ENCODE measurements at places on chromosomes 1 and 21.

DNA sequence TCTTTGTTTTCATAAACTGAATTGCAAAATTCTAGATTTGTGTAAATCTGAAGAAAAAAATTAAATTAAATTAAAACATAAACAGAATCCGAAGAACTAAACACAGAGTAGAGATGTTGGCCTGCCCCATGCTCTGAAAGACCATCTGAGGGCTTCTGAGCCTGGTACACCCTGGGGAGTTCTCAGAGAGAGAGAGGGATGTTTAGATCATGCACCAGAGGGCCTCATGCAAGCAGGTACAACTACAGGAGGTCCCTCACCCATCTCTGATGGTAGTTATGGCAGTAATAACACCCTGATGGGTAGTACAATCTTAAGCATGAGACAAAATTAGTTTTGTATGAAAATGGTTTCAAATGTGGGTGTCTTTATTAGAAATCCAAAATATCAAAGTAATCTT lies 127.7 kb downstream of the TGFB2 start:
- no peak for DNase-seq

DNA sequence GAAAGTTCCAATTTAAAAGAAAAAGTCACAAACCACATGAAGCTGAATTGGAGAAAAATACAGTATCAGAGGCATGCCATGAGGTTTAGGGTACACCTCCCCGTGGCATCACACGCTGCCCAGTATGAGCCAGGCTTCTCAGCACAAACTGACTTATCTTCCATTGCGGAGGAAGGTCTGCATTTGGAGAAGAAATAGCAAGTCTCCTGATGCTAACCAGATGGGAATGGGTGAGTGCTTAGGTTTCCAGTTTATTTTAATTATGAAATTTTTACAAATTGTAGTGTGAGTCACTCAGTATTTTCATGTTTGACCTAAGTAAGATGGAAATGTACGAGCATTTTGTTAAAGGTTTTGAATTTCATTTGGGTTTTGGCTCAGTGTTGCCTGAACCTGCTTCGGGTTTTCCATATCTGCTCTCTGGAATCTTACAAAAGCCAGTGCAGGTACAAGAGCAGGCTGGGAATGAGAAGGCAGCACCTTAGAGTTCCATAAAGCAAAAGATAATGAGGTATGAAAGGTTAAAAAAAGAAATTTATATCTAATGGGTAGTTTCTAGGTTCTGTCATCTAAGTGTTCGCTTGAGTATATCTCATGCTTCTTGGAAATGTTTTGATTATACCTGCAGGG lies 213.9 kb downstream of the PATJ start:
- DNase-seq: no peak

DNA sequence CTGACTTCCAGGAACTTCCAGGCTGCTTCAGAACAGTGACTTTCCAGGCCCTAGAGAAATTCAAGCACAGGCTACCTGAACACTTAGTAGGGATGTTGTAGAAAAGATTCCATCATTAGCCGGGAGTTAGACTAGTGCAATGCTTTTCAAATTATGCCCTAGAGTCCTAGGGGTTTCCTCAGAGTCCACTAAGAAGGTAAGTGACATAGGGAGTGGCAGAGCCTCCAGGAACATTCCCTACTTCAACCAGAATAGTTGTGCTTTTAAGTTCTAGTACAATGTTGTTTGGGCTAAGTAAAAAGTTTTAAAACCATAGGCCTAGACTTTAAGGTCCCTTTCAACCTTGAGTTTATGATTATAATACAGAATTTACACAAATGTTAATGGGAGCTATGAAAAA lies 9.1 kb upstream of the GOLPH3L start:
- DNase-seq: no peak

DNA sequence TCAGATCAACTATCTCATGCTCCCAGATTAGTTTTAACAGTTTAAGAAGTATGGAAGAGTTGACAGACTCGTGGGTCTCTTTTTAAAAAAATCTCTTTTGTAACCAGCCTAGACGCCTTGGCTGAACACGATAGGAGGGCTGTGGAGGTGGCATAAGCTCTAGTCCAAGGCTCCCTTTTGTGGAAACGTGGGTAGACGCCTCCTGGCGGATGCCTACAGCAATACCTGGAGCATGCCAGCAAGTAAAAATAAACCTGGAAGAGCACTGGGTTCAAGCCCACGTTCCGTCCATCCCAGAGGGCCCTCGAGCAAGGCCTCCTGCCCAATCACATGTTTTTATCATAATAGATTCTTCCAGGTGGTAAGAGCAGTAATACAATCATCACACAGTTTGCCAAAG lies 87.9 kb downstream of the RGS7 start:
- DNase-seq: no peak

GRCh38 chr1:198880818-198881597 lies 242.2 kb downstream of the PTPRC start:
- no peak for DNase-seq

DNA sequence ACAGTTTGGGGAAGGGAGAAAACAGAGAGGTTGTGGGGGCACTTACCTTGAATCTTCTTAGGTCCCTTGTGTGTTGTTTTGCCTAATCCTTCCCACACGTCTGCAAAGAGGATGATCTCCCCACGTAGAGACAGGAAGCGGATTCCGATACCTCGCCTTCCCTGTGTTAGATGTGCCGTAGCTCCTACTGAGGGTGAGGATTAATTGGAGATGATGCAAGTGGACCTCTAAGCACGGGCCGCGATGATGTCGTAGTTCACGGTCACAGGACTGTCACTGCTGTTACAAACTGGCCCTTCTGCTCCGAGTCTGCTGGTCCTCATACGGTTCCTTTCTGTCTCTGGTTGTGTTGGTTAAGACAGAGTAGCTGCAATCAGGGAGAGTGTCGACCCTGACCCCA lies 27.7 kb downstream of the GALNT2 start:
- DNase-seq: no peak

DNA sequence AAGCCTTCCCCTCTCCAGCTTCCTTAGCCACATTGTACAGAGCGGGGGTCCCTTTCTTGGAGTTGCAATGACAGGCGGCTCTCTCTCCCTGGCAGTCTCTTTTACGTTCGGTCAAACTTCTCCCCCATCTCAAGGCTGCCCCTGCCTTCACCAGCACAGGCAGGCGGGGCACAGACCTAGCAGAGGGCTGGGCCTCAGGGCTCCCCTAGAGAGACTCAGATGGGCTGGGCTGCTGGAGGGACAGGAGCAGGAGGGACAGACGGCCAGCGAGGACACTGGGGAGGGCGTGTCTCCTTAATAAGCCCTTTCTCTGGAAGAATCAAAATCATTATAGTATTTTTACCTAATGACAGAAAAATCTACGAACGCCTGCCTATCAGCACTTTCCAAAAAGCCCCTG lies 79.6 kb downstream of the CASZ1 start:
- DNase-seq: no peak

DNA sequence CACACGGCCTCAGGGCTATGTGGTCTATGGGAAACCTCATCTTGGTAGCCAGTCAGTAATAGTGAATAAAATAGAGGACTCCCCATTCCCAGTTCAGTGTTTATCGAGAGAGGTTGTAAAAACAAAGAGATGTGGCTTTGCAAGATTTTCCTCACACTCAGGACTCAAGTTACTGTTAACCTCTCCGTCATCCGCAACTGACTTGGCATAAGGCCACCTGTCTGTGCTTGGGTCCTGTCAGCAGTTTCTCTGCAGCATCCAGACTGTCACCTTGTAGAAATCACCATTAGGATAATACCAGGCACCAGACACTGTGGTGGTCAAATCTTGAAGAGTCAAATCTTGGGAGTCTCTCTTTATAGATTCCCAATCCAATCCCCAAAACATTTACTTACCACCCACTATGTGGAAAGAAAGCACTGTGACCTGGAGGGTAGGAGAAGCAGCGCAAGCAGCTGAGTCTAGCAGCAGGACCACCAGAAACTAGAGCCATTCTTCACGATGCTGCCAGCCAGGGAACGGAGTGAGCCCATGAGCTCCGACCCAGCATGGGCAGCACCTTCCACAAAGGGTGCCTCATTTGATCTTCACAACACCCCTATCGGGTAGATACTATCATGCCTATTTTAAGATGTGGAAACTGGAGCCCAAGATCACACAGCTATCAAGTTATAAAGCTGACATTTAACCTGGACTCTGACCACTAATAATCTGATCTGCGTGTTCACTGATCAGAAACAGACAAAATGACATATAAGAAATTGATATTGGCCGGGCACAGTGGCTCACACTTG lies 5.6 kb upstream of the GPR25 start:
- DNase-seq: no peak

- peak; percentile 67 for DNase-seq
Measured at GRCh38 chr1:32892368-32893197, 6.3 kb downstream of the HPCA start.

GRCh38 chr1:64983110-64983509 lies 16.8 kb upstream of the JAK1 start:
- no peak for DNase-seq

- no peak for DNase-seq
Measured at GRCh38 chr21:31509194-31510017, 150.1 kb upstream of the SOD1 start.

GRCh38 chr1:2288816-2289536 lies 60.9 kb downstream of the SKI start:
- no peak for DNase-seq

GRCh38 chr1:155013632-155014031 lies 11.0 kb downstream of the ZBTB7B start:
- DNase-seq: no peak

- no peak for DNase-seq
Measured at GRCh38 chr1:170131450-170131849, 14.3 kb upstream of the NTMT2 start.

DNA sequence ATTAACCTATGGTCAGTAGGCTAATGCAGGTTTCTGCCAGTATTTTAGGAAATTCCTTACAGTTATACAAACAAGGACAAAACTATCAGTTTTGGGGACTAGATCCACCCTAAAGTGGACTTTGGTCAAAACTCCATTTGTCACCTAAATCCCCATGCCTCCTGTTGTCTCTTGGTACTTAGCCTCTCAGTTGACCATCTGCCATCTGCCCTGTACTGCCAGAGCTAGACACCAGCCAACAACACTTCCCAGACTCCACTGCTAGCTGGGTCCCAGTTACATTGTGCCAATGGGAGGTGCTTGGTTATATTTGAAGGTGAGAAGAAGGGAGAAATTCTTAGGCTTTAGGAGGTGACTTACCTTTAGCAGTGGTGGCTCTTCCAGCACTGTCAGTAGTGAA lies 17.0 kb upstream of the BSDC1 start:
- DNase-seq: no peak

GRCh38 chr1:233193741-233194140 lies 101.8 kb downstream of the PCNX2 start:
- no peak for DNase-seq

GRCh38 chr21:45306832-45307571 lies 19.3 kb upstream of the POFUT2 start:
- DNase-seq: no peak

GRCh38 chr1:177219554-177220458 lies 49.0 kb downstream of the BRINP2 start:
- DNase-seq: no peak

DNA sequence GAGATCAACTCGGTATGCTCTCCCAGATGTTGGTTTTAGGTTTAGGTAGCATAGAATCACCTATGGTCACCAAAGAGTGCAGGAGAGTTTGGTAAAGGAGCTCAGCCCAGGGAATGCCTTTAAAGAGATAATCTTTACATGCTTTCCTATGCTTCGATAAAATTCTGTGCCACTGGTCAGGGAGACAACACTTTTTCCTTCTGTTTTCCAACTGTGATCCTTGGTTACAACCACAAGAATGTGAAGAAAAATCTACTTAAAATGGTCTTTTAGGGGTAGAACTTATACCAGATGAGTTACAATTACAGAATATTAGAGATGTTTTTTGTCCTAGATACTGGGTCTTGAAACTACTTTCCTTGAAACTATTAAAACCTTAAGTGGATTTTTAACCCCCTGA lies 895.6 kb downstream of the TTLL7 start:
- no peak for DNase-seq

- no peak for DNase-seq
Measured at GRCh38 chr1:61083013-61083806, 849 bp downstream of the NFIA start.

DNA sequence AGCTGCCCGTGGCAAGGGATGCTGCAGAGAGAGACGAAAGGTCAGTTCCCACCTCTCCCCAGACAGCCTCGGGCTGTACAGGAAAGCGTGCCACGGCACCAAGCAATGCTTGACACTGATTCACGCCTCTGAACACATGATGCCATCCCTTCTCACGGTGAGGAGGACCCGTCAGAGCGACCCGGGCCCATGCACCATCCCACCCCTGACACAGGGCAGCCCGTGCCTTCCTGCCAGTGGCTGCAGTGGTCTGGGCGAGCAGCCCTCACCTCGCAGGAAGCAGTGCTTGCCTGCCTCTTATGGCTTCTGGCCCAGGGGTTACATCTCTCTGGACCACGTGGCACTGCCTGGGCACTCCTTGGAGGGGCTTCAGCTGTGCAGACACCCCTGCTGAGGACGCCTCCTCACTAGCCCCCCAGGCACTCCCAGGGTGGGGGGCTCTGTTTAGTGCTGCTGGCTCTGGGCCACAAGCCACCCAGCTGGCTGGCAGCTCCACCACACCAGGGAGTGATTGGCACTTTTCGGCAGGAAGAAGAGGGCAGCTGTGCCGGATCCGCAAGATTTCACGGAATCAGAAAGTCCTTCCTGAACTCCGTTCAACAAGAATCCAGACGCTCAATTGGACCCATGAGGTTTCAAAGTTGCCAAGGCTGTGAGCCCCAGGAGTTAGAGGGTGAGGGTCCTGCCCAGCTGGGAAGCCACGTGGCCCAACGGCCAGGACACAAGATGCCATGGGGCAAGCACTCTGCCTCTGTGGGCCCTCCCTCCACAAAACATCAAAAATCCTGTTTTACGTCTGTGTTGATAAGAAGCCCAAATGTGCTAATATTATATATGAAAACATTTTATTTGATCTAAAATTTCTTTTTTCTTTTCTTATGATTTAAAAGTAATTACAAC lies 34.8 kb upstream of the SLC19A1 start:
- no peak for DNase-seq

GRCh38 chr1:209587789-209588188 lies 4.3 kb downstream of the CAMK1G start:
- no peak for DNase-seq

DNA sequence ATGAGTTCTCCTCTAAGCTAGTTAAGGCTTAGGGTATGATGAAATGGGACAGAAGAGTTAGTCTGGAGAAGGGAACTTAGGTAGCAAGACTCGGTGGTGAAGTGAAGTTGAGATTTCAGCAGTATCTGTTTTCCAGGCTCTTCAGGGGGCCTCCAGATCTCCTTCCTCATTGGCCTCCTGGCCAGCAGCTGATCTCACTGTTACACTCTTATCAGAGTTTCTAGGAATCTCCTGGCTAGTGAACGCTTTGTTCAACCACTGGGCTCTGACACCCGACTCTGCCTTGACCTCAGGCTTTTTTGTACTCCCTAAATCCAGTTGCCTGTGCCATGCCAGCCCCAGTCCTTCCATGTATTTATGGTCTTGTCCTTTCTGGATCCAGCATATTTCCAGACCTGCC lies 311.0 kb downstream of the ASTN1 start:
- no peak for DNase-seq

DNA sequence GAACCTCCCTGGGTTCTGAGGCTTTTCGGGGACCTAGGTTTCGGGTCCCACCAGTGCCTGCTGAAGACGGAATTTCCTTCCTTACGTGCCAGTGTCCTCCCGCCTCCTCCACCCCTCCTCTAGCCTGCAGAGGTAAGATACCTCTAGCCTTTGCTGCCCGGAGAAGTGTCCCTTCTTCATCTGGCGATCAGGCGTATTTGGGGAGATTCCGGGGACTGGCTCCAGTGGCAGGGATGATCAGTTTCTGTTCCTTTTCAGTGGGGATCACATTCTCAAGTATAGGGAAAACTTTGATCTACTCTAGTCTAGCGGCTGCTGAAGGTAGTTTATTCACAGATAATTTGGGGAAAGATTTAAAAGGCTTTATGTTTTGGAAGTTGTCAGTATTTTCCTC lies 674 bp downstream of the CEP350 start:
- DNase-seq: no peak

All from iPS DF 19.7 (cell line).